Stimulated activated CD8-positive, alpha-beta memory T cell treated with anti-CD3 and anti-CD28 coated beads, Interleukin-7, amount 100 ng/mL, for 48 hours (primary cell): ENCODE measurements at places on chromosomes 13 and 19.

DNA sequence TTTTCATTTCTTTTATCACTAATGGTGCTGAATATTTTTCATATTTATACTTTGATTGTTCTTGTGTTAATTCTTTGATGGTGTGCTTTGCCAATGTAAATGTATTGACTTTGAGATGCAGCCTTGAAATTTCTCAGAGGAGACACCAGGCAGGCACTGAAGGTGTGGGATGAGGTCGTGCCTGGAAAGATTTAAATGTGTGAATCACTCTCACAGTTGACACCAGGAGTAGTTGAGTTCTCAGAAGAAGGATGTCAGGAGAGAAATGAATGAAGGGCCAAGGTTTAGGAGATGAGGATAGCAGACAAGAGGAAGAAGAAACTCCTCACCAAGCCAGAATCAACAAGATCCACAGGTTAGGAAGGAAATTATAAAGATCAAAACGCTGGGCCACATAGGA is 10.1 kb upstream of the KL start:
- DNase-seq: no peak

GRCh38 chr19:49231389-49231788 is 73.8 kb downstream of the TRPM4 start:
- DNase-seq: no peak

- no peak for DNase-seq
Measured at GRCh38 chr19:34173193-34173956, 1.1 kb downstream of the LSM14A start.

- no peak for DNase-seq
Measured at GRCh38 chr19:8340341-8341096, 2.5 kb downstream of the KANK3 start.

DNA sequence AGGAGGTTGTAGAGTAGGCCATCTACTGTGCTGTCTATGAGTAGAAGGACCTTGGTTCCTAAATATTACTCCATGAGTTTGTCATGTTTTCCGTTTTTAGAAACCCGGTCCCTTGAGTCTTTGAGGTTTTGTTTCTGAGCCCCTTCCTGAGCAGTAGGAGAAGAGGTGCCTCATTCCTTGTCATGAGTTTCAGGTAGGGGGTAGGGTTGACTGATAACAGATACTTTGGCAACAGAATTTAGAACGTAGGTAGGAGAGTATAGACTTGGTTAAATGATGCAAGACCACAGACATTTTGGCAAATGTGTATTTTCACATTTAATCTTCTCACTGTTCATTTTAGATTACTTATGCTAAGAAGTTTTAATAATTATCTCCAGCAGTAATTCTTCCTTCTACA is 24.6 kb downstream of the LMO7 start:
- no peak for DNase-seq
